Foreskin keratinocyte (primary cell): ENCODE measurements at places on chromosomes 4 and X. TPM values are rescaled to one million over a fixed set of nuclear protein-coding genes. Genes with fewer than 3 reads are reported as not detected.

The SPATA18 gene
- 6.8 and 7.9 TPM in 2 replicates for total RNA-seq

The CXorf49 gene
- not detected in 2 replicates for total RNA-seq

The MXRA5 gene
- 5.5 and 7.9 TPM in 2 replicates for total RNA-seq

The PAGE2 gene
- total RNA-seq = not detected in 2 replicates

The EDA2R gene
- total RNA-seq = 1.7 and 2.9 TPM in 2 replicates

The ERAS gene
- total RNA-seq = not detected in 2 replicates
